HEK293T (cell line): ENCODE measurements at places on chromosomes 5 and 9.

DNA sequence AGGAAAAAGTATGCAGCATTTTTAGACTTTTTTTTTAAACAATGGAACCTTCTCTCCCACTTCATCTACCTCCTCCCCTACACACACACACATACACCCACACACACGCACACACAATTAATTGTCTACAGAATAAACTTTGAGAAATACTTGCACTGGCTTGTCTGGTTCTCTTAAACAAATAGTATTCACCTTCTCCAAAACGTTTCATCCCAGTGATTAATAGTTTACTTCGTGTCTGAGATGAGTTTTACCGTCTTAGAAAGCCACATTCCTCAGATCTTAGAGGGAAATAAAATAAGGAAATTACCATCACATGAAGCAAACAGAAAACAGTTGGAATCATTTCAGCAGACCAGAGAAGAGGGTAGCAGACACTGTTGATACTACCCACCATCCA is 570.6 kb upstream of the CLINT1 start:
- DNase-seq: no peak

GRCh38 chr9:107896544-107896943 is 407.0 kb upstream of the KLF4 start:
- DNase-seq: no peak

GRCh38 chr9:116112236-116112635 is 41.4 kb upstream of the PAPPA start:
- DNase-seq: no peak

- no peak for DNase-seq
These were observed 24.8 kb downstream of the HRH2 start for GRCh38 chr5:175682664-175683063.

DNA sequence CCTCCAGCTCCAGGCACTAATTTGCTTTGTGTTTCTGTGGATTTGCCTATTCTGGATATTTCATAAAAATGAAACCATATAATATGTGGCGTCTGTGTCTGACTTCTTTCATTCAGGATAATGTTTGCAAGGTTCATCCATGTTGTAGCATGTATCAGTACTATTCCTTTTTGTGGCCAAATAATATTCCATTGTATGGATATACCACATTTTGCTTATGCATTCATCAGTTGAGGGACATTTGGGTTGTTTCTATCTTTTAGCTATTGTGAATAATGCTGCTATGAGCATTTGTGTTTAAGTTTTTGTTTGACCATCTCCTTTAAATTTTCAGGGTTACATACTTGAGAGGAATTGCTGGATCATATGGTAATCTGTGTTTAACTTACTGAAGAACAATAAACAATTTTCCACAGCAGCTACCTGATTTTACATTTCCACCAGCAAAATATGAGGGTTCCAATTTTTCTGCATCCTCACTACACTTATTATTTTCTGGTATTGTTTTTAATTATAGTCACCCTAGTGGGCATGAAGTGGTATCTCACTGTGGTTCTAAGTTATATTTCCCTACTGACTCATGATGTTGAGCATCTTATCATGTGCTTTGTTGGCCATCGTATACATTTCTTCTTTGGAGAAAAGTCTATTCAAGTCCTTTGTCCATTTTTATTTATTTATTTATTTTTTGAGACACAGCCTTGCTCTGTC is 63.9 kb downstream of the GCNT4 start:
- DNase-seq: no peak

DNA sequence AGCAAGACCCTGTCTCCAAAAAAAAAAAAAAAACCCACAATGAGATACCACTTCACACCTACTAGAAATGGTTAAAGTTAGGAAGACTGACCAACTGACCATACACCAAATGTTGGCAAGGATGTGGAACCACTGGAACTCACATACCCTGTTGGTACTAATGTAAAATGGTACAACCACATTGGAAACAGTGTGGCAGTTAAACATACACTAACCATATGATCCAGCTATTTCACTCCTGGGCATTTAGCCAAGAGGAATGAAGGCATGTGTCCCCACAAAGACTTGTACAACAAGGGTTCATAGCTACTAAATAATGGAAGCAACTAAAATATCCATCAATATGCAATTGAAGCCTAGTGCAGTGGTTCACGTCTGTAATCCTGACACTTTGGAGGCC is 21.3 kb downstream of the NAIF1 start:
- no peak for DNase-seq

- peak; percentile 65 for DNase-seq
These were observed at the start of gene MPDZ for GRCh38 chr9:13279284-13280141. Gene MPDZ (minus strand): TSS chr9:13279692. CDS start chr9:13250315, 29,377 bp downstream.

DNA sequence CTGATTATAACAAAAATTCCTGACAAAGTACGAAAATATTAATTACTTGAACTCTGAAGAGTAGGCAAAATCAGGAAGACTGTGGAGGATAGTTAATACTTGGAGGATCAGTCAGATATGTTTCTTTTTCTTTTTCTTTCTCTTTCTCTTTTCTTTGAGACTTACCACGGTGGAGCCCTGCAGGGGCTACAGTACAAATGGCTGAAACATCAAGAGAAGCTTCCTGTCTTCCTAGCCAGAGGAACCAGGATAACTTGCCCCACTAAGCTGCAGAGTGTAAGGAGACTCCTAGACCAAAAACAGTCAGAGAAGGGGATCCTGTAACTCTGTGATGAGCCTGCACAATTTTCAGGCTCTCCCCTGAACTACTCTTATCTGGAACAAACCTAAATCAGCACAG is 324.6 kb upstream of the TYRP1 start:
- DNase-seq: no peak

DNA sequence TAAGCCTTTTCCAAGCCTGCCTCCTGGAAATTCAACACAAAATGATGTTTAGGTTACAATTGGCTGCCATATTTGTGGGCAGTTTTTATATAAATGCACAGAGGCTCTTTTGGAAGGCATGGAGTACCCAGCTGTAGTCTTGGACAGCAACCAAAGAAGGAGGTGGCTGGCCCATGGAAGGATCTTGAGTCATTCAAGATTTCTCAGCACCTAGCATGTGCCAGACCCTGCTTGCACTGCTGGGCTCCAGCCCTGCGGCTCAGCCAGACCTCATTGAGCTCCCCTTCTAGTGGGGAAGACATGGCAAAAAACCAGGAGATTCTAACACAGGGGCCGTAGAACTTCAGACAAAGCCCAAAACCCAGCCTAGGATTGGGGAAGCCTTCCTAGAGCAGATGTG is 22.1 kb downstream of the JADE2 start:
- DNase-seq: no peak

DNA sequence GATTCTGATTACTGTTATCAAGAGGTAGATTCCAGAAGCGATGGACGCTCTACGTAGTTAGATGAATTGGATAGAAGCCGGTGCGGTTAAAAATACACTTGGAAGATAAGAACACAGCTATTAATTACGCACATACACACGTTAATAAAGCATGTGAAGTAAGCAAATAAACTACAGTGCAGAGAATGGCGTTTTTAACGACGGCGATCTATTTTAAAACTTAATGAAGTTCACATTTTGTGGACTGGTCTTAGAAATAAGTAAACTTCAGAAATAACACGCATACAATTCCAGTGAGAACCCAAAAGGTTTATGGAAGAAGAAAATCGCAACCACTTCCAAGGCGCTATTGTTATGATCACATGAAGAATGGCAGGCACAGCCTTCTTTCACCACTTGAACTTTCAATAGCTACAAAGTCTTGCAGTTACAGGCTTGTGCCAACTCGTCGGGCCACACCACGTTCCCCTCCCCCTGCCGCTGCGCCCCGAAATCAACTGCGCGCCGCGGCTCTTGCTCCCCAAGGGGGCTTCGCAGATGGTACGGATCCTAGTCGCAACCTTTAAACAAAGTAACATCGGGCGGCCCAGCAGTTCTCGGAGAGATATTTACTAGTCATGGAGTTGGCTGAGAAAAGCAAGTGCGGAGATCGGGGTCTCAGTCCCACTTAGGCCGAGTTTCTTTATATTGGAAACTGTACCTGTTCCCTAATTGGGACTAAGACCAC is 866 bp upstream of the SEMA6A start:
- no peak for DNase-seq

DNA sequence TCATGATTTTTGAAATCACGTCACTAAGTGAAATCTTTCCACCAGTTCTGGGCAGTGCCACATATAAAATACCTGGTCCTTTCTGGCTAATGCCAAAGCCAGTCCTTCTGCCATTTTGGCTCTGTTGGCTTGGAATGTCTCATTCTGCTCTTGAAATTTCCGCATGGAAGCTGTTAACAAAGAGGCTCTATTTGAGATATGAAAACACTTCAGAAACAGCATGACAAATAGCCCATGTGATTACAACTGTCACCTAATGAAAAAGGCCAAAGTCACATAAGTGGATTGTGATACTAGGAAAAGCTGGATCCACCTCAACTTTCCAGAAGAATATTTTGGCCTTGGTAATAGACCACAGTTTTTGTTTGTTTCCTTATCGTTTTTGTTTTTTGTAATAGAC is 12.8 kb downstream of the GOLGA1 start:
- no peak for DNase-seq

DNA sequence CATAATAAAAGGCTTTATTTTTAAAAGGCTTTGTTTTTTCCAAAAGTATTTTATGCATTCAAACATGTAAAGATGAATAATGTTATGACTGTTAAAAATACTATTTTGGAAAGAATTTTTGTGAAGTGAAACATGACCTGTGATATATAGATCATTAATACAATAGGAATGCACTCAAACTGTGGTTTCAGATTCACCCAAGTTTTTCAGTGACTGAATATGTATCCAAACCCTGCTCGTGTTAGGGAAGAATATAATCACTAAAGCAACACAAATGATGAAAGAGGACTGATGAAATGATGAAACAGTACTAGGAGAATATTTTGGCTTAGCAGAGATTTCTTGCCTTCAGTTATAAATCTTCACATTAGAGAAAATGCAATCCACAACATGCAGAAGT is 278.0 kb downstream of the ADAMTS6 start:
- no peak for DNase-seq

GRCh38 chr9:93116072-93116961 is 17.7 kb downstream of the NINJ1 start:
- DNase-seq: no peak

DNA sequence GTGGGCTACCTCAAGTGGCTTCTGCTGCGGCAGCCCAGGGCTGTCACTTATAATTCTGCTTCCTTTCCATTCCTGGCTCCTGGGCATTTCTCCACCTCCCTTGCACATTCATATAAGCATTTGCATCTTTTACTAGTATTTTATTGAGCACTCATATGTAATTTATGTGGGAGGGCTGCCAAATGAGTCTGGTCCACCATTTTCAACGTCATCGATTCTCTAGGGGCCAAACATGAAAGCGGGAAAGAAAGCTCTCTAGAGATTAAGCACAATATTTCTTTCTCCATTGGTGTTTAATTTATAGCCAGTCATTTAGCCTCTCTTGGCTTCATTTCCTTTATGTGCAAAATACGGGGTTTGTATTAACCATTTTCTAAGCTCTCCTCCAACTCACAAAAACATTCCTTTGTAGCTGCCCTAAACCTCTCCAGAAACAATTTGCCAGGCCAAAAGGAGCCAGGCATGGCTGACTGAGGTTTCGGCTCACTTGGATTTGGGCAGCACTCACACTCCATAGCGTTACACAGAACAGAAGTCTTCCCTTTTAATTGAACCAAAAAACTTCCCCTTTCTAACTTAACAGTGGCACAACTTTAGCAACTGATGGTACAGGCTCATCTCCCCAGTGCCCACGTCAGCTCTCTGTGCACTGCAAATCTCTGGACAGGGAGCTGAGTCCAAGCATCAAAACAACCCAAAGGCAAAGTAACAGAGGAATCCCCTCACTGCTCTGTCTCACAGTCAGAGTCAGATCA is 183.5 kb downstream of the ROR2 start:
- no peak for DNase-seq

GRCh38 chr5:116370149-116370548 is 204.5 kb downstream of the SEMA6A start:
- no peak for DNase-seq

DNA sequence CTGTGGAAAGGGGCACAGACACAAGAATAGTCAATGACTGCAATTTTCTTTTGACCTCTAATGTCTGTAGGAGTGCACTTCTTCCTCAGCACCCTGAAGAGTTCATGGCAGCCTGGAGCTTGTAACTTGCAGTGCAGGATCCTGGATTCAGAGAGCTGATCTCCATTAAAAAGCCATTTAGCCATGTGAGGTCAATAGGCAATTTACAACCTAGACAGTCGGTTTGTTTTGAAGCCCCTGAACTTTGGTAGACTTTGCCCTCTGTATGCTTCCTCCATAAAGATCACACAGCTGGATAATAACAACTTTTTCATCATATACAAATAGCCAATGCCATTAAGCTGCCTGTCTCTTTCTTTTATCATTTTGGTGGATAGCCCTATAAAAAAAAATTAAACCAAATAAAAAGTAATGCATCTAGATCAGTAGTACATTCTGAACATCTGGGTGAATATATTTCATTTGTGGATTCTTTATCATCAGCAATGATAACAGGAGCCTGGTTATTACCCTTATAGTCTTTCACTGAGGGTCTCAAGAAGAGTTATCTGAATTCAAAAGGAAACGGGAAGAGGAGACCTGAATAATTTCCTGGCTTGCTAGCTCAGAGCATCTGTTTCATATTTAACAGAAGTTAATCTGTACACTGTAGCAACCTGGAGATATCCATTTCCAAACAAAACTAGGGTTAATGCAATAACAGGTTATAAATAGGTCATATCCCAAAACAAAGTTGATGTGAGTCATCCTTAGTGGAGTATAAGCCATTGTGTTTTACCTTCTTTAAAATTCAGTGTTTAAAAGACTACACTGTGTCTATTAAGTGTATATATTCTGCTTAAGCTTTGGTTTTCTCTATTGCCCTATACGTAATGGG is 193.8 kb upstream of the ACTBL2 start:
- DNase-seq: no peak

DNA sequence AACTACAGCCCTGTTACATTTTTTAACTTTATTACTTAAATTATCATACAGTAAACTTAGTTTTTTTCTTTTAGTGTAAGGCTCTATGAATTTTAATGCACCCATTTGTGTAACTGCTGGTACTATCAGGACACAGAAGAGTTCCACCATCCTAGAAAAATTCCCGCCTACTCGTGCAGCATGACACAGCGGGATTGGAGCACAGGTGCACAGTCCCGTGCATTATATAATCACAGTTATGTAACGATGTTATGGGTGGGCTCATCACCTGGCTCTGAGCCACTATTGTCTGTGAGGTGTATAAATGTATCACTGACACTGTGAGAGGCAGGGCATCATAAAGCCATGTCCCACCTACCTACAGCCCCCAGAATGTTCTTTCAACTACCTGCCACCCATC is 80.7 kb downstream of the DRD1 start:
- DNase-seq: no peak

- no peak for DNase-seq
These were observed 7.9 kb upstream of the NEUROG1 start for GRCh38 chr5:135543485-135544304.

DNA sequence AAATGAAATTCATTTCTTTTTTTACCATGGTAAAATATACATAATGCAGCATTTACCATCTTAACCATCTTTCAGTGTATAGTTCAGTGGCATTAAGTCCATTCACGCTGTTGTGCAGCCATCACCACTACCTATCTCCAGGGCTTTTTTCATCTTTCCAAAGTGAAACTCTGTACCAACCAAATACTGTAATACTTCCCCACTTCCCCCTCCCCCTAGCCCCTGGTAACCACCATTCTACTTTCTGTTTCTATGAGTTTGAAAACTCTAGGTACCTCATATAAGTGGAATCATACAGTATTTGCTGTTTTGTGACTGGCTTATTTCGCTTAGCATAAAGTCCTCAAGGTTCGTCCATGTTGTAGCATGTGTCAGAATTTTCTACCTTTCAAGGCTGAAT is 23.4 kb downstream of the SPAAR start:
- no peak for DNase-seq
